Stimulated activated effector memory CD8-positive, alpha-beta T cell treated with anti-CD3 and anti-CD28 coated beads, Interleukin-12 subunit alpha, Interleukin-12 subunit beta, amount 100 ng/mL, for 72 hours (primary cell): ENCODE measurements at places on chromosomes 7 and 10.

GRCh38 chr10:60305380-60305892 lies 84.2 kb downstream of the ANK3 start:
- DNase-seq = no peak

GRCh38 chr7:150820578-150821198 lies 20.1 kb downstream of the TMEM176A start:
- no peak for DNase-seq

DNA sequence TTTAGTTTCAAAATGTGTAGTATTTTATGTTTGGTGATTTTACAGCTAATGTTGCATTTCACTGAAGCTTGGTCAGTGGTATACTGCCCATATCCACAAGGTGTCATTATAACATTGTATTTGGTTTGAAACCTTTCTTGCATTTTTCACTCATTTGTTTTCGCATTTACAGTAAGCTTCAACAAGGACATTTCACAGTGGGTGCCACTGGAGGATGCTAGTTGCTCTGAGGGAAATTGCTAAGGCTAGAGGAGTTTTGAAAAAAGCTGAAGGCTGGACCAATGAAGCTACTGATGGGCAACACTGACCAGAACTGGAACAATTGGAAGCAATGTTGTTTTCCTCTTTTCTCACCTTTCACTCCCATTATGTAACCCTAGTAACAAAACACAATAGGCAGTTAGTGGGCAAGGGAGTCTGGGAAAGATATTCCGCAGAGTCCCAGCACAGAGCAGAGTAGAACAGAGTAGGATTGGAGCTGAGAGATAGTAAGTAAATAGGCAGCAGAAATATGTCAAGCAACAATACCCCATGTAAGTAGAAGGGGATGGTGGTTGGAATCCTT lies 23.6 kb upstream of the SRI start:
- no peak for DNase-seq

DNA sequence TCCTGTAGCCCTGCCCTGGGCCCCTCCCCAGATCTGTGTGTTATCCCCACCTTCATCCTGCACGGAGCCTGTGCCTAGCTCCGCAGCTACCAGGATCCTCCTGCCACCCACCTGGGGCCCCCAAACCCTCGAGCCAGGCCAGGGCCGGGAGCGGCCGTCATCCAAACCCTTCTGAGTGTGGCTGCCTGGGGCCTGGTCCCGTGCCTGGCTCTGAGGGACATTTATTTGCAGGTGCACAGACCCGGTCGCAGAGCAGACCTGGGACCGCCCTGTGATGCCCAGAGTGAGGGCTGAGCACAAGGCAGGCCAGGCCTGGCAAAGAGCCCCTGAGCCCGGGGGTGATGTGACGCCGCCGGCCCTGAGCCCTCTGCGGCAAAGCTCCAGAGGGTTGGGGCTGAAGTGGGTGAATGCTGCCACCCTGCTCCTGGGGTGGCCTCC lies 27.4 kb upstream of the INPP5A start:
- no peak for DNase-seq

- DNase-seq = no peak
Measured at GRCh38 chr10:10368951-10369576, 648.6 kb upstream of the CELF2 start.

DNA sequence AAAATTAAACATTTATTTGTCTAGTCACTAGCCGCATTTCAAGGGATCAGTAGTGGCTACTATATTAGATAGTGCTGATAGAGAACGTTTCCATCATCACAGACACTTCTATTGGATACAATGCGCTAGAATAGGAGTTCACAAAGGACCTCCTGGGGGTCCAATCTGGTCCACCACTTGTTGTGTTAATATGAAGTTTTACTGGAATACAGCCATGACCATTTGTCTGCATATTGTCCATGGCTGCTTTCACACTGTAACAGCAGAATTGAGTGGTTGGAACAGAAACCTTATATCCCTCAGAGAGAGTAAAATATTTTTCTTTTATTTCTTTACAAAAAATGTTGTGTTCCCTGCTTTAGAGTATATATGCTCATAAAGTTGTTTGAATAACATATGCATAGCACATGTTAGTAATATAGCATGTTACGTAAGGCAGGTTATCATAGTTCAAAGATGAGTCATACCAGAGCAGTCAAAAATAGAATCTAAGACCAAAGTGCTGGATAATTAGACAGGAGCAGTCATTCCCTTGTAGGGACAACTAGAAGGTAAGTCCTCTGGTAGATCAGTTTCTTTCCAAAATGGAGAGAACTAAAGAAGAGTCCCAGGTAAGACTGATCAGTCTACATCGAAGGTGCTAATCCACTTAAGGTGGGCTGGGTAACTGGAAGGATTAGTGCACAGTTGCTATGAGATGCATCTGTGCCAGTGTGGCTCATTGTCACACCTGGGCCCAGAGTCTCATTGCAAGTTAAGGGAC lies 14.9 kb downstream of the BZW2 start:
- DNase-seq = no peak

DNA sequence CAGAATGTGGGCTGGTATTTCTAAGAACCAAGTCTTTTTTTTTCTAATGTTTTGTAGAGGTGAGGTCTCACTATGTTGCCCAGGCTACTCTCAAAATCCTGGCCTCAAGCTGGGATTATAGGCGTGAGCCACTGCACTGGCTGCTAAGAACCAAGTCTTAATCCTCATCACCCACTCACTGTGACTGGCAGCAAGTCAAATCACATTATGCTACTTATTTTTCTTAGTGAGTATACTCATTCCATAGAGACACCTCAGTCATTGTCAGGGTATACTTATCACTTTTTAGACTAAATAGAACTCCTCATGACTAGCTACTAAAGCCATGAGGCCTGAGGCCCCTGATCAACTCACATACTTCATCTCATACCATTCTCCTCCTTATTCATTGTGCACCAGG lies 116.1 kb downstream of the STRA8 start:
- no peak for DNase-seq

GRCh38 chr10:69501657-69502056 lies 50.4 kb downstream of the TSPAN15 start:
- DNase-seq = no peak

- no peak for DNase-seq
Measured at GRCh38 chr7:76383089-76383944, 24.5 kb upstream of the YWHAG start.

DNA sequence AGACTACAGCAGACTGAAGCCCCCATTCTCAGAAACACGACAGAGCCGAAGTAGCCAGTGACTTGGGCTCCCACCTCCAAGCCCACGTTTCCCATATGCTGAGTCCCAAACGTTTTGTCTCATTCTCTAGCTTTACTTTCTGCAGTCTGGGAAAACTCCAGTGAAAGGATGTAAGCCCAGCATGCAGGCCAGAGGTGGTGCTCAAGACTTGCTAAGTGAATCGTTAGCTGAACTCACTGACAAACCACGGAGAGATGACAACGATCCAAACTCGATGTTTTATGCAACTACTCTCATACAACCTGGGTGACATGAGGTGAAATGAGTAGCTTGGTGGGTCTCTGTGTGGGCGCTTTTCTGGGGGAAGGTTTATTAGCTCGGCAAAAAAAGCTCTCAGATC lies 731.8 kb downstream of the SUGCT start:
- DNase-seq = no peak

DNA sequence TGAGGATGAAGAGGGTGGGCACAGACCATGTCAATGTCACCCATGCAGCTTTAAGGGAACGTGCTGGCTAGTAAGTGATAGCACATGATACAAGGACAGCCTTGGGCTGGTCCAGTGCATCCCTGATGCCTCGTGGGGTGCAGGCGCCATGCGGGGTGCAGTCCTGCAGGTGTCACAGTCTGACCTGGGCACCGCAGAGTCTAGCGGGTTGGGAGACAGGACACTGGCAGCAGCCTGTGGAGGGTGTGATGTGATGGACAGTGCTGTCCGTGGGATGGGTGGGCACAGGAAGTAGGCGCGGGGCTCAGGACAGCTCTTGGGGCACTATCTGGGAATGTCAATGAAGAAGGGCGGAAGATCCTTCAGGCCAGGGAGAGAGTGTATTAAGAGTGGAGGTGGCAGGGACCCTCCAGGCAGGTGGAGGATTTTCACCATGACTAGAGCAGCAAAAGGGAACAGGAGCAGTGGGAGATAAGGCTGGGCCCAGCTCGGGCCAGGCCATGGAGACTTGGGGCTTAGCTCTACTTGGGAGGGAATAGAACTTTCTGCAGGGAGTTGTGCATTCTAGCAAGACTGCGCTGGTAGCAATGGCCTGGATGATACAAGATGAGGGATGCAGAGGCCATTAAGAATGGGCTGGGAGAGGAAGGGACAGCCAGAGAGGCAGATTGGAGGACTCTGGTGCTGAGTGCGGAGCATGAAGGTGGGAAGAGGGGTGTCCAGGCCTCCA lies 122.5 kb downstream of the PTPN20 start:
- no peak for DNase-seq

DNA sequence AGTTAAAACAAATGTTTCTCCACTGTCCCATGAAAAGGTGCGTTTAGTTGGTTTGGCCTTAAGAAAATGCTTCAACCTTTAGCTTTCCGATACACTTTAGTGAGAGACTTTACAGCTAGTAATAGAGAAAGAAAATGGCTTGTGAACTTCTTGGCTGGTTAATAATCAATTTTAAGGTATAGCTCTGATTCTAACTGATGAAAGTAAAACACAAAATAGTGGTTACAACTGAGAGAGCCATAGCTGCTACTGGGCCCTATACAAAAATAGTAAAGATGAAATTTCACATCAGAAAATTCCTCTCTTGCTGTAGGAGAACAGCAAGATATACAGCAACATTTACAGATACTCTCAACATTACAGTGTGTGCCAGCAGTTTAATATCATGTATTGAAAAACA lies 371.4 kb downstream of the PHTF2 start:
- no peak for DNase-seq

DNA sequence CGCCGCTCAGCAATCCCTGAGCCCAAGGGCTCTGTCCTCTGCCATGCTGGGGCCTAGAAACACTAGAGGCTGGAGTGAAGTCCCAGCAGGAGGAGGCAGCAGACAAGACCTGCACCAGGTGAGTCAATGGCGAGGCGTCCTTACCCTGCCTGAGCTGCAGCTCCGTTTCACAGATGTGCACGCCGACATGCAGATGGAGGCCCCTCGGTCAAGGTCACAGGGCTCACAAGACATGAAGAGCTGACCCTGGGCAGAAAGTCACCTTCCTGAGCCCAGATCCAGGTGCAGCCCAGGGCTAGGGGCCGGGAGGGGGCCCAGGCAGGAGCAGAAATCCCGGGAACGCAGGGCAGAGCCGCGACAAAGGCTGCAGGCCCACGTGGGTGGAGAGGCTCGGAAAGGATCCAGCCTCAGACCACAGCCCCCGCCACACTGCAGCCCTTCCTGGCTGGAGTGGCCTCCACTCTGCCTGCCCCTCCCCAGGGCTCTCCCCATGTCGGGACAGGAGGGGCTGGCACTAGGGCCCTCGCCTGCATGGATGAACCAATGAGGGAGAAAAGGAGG lies 23.8 kb downstream of the PDGFA start:
- no peak for DNase-seq

DNA sequence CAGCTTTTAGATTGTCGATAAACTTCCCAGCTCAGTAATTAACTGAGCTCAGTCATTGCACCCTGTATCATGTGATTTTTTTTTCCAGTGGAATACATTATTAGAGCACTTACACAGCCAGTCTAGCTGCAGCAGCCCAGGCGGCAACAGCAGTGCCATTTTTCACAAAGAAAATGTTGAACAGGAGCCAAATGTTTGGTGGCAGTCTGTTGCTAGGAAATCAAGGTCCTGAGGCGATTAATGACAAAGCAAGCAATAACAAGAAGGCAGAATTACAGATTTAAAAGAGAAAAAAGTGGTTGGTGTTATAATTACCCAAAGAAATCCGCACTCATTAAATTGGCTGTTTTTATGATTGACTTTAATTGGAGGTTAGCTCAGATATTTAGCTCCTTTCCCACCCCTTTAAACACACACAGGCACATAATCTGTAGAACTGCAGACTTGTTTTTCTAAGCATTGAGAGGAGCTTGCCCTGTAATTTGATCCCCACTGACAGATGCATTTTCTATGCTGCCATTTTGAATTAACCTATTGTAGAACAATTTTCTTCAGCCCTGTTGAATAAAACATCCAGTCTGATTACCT lies 267.4 kb downstream of the ADK start:
- DNase-seq = no peak

- DNase-seq = peak; percentile 10
Measured at GRCh38 chr7:117127585-117128168, 174.4 kb downstream of the ST7 start.

DNA sequence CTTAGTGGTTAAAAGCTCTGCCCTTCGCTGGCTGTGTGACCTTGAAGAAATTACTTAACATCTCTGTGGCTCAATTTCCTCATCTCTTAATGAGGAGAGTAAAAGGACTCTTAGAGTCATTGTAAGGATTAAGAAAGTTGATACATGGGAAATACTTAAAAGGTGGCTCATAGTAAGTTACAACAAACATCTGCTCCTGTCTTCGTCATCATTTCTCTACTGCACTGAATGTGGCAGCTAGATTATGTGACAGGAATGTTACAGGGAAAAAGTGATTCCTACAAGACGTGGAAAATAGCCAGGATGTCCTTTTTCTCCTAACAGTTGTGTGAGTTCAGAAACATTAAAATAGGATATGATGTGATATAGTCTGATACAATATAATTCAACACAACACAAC lies 184.7 kb downstream of the FRMD4A start:
- DNase-seq = no peak

GRCh38 chr7:66236713-66237303 lies 31.7 kb downstream of the TPST1 start:
- DNase-seq = no peak

DNA sequence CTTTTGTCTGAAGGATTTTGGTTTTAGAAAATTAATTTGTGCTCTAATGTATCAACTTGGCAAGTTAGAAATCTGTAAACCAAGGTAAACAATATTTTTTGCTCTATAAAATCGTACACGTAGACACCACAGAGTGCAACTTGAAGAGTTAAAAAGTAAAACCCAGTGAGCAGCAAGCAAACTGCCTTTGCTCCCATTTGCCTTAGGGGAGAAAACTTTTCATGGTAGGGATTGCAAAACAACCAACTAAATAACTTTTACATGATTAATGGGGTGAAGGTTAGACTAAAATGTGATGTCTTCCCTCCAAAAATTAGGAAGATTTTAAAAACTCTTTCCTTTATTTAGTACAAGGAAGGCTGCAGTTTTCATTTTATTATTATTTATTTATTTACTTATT lies 224.2 kb upstream of the LYZL1 start:
- DNase-seq = no peak

DNA sequence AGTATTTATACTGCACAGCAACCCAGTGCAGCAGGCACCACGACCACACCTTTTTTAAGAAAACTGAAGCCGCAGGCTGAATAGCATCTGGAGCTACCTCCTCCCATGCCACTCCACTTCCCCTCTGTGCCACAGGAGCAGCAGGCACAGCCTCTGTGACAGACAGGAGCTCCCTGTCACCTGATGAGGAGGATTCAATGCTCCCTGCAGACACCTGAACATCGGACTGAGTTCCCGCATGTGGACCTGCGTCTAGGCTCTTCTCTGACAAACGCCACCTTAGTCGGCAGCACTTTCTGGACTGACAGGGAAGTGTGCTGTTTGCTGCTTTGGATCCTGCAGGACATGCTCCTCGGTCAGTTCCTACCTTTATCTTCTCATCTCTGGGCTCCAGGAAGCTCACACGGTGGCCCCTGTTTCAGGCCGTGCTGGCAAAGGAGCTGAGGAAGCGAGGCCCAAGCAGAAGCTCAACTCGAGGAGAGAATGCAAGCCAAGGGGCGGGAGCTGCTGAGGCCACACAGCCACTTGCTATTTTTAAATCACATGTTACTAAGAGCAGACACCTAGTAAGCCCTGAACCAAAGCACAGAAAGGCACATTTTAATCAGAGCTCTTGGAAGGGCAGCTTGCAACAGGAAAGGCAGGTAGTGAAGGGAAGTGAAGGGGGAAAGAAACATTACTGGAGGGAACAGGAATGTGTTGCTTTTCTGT lies 56.6 kb downstream of the VOPP1 start:
- no peak for DNase-seq

GRCh38 chr10:78042058-78042751 lies 8.5 kb downstream of the RPS24 start:
- DNase-seq = no peak
